ENCODE measurements at places on chromosomes 1 and 21.

GRCh38 chr1:8349473-8349865, 31.6 kb downstream of the SLC45A1 start:
- no peak for DNase-seq

DNA sequence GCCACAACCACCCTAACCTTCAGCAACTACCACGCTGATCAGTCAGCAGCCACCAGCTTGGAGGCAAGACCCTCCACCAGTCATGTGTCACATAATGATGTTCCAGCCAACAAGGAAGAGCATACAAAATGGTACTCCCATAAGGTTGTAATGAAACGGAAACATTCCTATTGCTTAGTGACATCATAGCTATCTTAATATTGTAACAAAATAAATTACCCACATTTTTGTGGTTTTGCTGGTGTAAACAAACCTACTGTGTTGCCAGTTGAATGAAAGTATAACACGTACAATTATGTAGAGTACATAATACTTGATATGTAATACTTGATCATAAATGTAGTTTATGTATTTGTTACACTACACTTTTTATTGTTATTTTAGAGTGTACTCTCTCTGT, 1363.2 kb upstream of the ADGRL4 start:
- no peak for DNase-seq

GRCh38 chr1:155717041-155717440, 28.1 kb downstream of the DAP3 start:
- DNase-seq, result no peak

GRCh38 chr1:117036018-117036461, 24.1 kb upstream of the TTF2 start:
- DNase-seq, result no peak

GRCh38 chr1:185426848-185427247, 109.8 kb upstream of the IVNS1ABP start:
- DNase-seq, result no peak

- DNase-seq, result no peak
Observed at GRCh38 chr1:183323849-183324683, 94.1 kb downstream of the NMNAT2 start.

- DNase-seq, result no peak
Observed at GRCh38 chr1:174074757-174075156, 52.6 kb upstream of the RC3H1 start.

DNA sequence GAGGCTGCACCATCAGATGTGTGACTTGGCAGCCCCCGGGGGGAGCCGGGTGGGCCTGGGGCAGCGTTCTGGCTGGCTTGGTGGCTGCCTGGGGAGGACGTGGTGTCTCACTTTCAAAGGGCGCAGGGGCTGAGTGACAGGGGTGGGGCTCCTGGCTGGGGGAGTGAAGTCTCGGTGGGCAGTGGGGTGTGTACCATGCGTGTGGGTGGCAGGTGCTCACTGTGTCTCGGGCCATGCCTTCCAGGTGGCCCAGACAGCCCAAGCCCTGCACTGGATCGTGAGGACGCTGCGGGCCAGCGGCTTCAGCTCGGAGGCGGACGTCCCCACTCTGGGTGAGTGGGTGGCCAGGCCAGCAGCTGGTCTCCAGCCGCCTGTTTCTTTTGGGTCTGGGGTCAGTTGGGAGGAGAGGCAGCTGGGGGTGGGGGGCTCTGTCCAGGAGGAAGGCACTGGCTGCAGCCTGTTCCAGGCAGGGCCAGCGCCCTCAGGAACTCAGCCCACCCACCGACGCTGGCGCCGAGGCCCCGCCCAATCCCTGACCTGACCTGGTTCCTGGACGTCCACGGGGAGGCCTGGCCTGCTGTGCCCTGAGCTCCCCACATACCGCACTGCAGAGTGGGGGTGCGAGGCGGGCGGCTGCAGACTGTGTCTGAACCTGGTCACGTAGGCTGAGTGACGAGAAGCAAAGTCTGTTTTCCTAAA, 30.6 kb upstream of the LRRC3 start:
- no peak for DNase-seq

DNA sequence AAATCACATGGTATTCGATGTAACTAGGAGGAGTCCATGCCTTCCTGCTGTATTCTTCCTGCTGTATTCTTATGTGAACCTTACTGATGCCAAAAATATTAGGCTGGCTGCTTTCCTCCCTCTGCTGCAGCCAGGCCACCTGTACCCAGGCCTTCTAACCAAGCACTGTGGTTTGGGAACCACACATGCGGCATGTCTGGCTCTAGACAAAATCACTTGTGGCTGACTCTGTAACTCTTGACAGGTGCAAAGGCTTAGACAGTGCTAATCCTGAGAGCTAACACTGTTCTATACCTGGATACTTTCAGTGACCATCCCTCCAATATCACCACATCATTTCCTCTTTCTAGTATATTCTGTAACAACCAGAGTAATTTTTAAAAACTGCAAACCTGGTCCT, 67.7 kb downstream of the PCP4 start:
- no peak for DNase-seq

DNA sequence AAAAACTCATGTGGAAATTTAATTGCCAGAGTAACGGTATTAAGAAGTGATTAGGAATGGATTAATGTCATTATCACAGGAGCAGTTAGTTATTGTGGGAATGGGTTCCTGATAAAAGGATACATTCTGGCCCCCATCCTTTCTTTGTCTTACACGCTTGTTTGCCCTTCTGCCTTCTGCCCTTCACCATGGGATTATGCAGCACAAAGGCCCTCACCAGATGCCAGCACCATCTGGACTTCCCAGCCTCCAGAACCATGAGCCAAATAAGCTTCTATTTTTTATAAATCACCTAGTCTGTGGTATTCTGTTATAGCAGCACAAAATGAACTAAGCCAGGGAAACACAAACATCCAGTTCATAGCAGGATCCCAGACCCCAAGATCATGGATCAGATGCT, 33.9 kb upstream of the POU2F1 start:
- no peak for DNase-seq

DNA sequence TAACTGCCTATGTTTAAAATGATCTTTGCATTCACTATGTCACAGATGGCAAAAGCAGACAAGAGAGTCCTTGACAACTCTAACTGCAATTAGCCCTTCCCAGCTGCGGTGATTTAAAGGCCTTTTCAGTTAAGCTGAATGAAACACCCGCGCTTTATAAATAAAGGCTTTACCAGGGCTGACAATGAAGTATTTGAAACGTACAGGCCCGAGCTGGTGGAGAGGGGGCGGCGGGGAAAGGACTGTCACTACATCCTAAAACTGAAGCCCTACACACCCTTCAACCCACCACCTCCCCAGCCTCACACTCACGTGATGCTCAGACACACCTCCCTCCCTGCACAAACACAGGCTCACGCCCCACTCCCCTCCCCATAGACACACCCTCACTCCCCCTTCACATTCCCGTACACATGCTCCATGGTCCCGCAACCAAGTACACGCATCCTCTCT, 45.5 kb downstream of the GRIK3 start:
- DNase-seq, result no peak

GRCh38 chr1:78318011-78318410, 172.8 kb upstream of the PTGFR start:
- no peak for DNase-seq

DNA sequence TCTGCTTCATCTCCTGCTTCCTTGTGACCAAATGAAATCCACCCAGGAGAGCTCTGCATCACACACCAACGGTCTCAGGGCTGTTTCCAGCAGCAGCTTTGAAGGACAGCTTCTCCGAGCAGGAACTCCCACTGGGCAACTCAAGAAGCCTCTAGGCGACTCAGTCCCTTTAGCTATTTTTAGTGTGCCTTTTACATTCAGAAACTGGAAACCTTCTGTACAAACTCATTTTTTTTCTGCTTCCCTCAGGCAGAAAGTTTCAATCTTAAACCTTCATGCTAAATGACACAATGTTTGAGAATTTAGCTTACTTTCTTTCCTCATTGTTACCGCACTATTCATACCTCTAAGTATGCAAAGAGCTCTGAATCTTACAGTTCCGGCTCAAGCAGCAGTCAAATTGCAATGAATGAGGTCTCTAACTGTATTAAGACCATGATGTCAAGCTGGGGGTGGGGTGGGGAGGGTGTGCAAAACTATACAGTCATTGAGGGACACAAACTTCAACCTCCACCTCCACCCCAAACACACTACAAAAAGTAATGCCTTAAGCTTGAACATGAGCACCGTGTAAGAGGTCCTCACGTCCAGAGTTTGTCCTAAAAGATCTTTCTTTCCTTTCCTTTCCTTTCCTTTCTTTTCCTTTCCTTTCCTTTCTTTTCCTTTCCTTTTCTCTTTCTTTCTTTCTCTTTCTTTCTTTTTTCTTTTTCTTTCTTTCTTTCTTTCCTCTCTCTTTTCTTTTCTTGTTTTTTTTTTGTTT, 16.4 kb upstream of the TARBP1 start:
- peak; percentile 70 for DNase-seq

DNA sequence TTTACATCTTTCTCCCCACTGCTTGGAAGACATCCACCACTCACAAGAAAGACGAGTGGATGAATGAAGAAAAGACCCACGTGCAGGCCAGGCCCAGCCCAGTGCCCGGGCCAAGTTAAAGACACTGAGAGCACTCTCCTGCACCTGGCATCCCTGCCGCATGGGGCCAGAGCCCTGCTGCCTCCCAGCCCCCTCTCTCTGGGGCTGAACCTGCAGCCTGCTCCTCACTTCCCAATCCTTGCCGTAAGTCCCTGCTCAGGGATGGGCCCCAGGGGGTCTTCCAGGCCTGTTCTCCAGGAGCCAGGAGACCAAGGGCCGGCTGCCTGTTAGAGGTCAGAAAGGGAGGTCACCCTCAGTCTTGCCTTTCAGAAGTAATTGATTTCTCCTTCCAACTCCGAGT, 168.5 kb upstream of the ZC3H12A start:
- DNase-seq, result no peak

GRCh38 chr21:42144221-42144620, 73.1 kb downstream of the UMODL1 start:
- no peak for DNase-seq

DNA sequence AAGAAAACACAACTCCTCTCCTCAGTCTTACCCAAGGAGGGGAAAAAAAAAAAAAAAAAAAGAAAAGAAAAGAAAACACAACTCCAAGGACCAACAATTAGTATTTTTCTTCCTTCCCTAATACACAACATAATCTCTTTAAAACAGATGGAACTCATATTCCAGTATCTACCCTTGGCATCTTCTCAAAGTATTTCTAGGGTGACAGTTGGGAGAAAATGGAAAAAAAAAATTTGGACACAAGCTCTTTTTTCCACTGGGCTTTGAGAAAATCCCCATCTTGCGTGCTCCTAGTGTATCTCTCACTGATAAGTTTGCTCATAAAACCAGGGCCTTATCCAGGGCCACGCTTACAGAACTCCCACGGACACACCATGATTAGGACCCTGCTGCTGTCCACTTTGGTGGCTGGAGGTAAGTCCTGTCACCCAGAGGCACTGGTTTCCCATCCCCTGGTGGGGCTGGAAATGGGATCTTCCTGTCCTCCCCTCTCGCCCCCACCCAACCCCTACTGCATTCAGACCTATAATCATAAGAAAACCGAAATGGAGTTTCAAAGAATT, at the start of gene CELA2B:
Gene CELA2B (plus strand): TSS at position 353 of the 563 bp plus-strand sequence. CDS start 22 bp downstream, at position 375.
- DNase-seq, result no peak

- DNase-seq, result no peak
Observed at GRCh38 chr1:168466714-168467131, 77.1 kb downstream of the XCL2 start.

DNA sequence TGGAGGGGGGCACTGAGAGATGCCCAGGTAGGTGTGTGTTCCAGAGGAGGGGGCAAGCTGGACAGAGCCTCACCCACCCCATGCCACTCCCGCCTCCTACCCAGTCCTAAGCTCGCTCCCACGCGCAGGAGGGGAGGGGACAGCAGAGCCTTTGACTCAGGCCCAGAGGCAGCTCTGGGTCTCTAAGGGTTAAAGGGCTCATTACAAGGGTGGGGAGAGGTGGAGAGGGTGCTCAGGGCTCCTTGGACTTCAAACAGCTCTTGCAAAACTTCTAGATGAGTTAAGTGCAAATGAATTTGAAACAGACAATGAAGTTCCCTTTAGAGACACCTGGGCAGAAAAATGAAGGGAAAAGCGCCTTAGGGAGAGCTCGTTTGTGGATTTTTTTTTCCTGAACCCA, 104.2 kb upstream of the CASZ1 start:
- DNase-seq, result no peak

GRCh38 chr1:221574529-221574928, 167.4 kb downstream of the DUSP10 start:
- no peak for DNase-seq

DNA sequence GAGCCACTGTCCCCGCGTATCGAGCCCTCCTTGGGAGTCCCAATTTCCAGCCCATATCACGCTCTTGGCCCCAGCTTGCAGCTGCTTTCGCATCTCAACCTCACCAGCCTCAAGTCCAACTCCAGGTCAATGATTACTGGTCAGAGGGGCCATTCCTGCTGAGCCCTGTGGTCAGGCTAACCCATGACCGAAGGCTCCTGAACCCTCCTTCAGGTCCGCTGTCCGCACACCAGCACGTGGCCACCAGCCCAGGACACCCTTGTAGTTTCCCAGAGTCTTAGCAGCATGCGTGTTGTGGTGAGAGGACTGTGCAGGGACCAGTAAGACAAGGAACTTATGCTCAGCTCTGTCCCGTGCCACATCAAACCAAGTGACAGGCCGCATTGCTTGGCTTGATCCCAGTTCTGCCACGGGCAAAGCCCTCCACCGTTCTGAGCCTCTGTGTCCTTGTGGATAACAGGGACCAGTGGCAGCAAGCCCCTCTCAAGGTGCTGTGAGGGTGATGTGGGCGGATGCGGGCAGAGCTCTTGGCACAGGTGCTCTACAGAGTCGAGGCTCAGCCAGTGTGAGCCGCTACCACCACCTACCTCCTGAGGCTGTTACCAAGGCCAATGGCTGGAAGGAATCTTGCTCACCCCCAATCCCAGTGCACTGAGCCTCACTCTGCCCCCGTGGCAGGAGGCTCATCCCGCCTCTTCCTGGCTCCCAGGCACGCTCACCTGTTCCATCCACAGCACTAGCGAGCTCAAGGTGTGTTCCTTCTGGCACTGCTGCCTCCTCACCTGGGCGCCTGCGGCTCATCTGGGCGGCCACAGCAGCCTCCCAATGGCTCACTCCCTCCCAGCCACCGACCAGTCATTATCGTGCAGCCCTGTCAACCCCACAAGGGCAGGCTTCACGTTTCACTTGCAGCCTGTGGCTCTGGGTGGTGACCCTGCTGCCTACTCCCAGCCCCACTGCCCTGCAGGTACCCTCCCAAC, 20.4 kb downstream of the KRTAP10-1 start:
- DNase-seq, result no peak

DNA sequence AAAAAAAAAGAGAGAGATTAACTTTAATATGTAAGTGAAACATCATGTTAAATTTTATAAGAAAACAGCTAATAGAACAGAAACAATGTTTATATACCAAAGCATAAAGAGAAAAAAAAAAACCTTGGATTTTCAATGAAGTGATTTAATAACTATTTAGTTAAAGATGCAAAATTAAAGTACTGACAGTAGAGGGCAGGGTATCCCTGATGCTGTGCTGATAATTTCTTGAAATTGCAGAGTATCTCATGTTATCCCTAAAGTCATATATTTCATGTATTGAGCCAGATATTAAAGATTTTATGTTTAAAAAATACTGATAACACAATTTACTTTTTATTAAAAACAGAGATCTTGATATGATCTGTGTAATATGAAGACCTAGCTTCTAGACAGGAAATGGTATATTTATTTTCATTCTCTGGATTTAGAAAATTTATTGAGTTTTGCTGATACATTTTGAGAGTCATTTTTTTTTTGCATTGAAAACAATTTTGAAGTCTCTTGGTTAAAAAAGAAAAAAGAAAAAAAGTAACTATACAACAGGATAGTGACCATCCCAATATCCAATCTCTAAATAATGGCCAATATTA, 273.2 kb downstream of the USP25 start:
- peak; percentile 12 for DNase-seq

Data from GM04504 (cell line).